Aortic smooth muscle cell (primary cell): ENCODE measurements at places on chromosomes 7 and 10. TPM values are rescaled to one million over a fixed set of nuclear protein-coding genes. Genes with fewer than 3 reads are reported as not detected.

The EGR2 gene
- total RNA-seq = under 0.01 and 0.25 TPM in 2 replicates

The RAMP3 gene
- not detected in 2 replicates for total RNA-seq

The NAPEPLD gene
- 32.9 and 40.8 TPM in 2 replicates for total RNA-seq

The GRM3 gene
- total RNA-seq = not detected in 2 replicates

The RSPH10B gene
- 0.53 TPM in 1 of 2 replicates, not detected in the other for total RNA-seq

The MDH2 gene
- total RNA-seq = 54.0 and 62.2 TPM in 2 replicates

The CFAP43 gene
- 0.31 and 0.53 TPM in 2 replicates for total RNA-seq

The PTPRN2 gene
- total RNA-seq = 0.56 and 1.6 TPM in 2 replicates
